Esophagus squamous epithelium (tissue), 5 donors: ENCODE measurements at places on chromosomes 7 and 10. TPM values are rescaled to one million over a fixed set of nuclear protein-coding genes. Genes with fewer than 3 reads are reported as not detected.
A peak's percentile ranks its signal among the peaks of the same experiment; 100 is the strongest.

GRCh38 chr10:22285130-22285529, 31.1 kb upstream of the COMMD3 start:
- DNase-seq, result no peak
- H3K4me1 ChIP-seq, result no peaks in the 10 kb centered on the region
- no peaks in the 10 kb centered on the region for H3K36me3 ChIP-seq
- H3K27me3 ChIP-seq, result no peaks in the 10 kb centered on the region
- H3K27ac ChIP-seq, result no peak overlapping the region

Gene ANKRD30A
- not detected for total RNA-seq

DNA sequence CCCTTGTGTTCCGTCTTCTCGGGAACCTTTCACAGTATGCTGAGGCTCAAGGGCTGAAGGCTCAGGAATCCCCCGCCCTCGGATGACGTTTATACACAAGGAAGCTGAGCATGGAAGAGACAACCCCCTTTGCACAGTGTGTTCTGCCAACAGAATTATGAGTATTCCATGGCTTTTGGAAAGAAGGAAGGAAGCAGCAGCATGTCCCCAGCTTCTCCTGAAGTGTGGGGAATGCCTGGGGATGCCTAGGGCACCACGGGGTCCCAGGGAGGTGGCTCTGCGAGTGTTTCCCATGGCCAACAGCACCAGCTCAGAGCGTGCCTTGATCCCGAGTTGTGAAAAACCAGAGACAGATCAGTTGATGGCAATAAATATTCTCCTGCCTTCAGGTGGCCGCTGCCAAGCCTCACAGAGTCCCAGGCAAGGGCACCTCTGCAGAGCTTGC, 88.8 kb upstream of the DDC start:
- H3K4me3 ChIP-seq, result no peak overlapping the region
- no peaks in the 10 kb centered on the region for H3K4me1 ChIP-seq
- H3K27ac ChIP-seq, result peak overlapping the region; percentile 87
- no peaks in the 10 kb centered on the region for H3K27me3 ChIP-seq
- no peak for DNase-seq
- no peaks in the 10 kb centered on the region for H3K36me3 ChIP-seq

DNA sequence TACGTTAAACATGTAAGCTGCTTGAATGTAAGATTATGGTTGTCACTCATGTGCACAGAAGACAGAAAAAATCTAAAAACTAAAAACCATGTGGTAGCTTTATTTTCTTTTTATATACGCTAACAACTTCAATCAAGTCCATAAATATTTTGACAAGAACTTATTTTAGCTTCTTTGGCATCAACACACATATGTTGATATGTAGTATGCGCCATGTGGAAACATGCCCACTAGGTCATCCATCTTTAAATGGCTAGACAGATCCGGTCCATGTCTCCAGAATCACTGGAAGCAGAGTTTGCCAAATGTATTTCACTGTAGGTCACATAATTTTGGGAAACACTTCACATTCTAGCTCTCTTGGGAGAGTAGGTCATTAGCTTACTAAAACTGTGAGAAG, 261.5 kb upstream of the IMMP2L start:
- no peaks in the 10 kb centered on the region for H3K27me3 ChIP-seq
- peaks cover 3% of the 10 kb centered on the region for H3K4me1 ChIP-seq
- DNase-seq, result no peak
- H3K36me3 ChIP-seq, result no peaks in the 10 kb centered on the region
- no peak overlapping the region for H3K27ac ChIP-seq

DNA sequence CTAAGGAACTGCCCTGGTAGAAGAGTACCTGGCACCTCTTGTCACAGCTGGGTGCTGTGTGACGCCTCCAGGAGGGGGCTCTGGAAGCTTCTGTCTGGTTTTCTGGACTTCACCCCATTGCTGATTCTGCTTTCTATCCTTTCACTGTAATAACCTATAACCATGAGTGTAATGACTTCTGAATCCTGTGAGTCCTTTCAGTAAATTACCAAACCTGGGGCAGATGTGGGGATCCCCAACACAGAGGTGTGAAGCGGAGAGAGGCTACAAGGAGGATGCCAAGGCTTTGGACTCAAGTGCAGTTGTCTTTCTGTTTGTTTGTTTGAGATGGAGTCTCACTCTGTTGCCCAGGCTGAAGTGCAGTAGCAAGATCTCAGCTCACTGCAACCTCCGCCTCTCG, 143.7 kb downstream of the SFMBT2 start:
- no peak for DNase-seq
- no peak overlapping the region for H3K4me3 ChIP-seq
- no peaks in the 10 kb centered on the region for H3K27me3 ChIP-seq

GRCh38 chr10:3427950-3428354, 255.4 kb upstream of the PITRM1 start:
- DNase-seq, result no peak
- no peaks in the 10 kb centered on the region for H3K36me3 ChIP-seq
- H3K4me3 ChIP-seq, result no peak overlapping the region
- peak overlapping the region; percentile 41 for H3K27ac ChIP-seq
- H3K27me3 ChIP-seq, result no peaks in the 10 kb centered on the region
- H3K4me1 ChIP-seq, result peaks cover 22% of the 10 kb centered on the region

Gene SLC39A12
- total RNA-seq, result not detected

GRCh38 chr10:122657255-122657654, 42.4 kb downstream of the C10orf120 start:
- no peak overlapping the region for H3K4me3 ChIP-seq
- H3K36me3 ChIP-seq, result no peaks in the 10 kb centered on the region
- peaks cover 19% of the 10 kb centered on the region for H3K27me3 ChIP-seq

Gene EVX1
- total RNA-seq, result not detected

- peaks cover 62% of the 10 kb centered on the region for H3K36me3 ChIP-seq
- H3K4me3 ChIP-seq, result no peak overlapping the region
- H3K27me3 ChIP-seq, result no peaks in the 10 kb centered on the region
- peaks cover 25% of the 10 kb centered on the region for H3K4me1 ChIP-seq
These were observed 10.4 kb downstream of the TAX1BP1 start for GRCh38 chr7:27750316-27750715.
